ENCODE measurements at places on chromosomes 6 and 20.

- no peak for DNase-seq
Observed at GRCh38 chr20:8082025-8082424, 50.0 kb upstream of the PLCB1 start.

DNA sequence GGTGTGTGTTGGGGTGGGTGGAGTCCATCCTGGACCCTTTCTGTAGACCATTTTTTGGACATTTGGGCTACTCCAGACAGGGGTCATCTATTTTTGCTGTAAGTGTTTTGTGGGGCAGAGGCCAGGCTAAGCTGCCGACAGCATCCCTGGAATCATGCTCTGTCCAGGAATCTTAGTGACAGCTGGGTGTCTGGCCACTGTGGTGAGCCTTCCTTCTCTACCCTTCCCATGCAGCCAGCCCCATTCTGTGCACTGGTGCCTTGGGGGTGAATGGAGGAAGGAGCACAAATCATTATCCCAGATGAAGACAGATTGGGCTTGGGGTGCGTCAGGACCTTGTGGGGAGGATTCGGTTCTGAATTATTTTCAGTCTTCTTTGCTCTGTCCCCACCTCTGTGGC lies 20.2 kb downstream of the TOX2 start:
- no peak for DNase-seq

DNA sequence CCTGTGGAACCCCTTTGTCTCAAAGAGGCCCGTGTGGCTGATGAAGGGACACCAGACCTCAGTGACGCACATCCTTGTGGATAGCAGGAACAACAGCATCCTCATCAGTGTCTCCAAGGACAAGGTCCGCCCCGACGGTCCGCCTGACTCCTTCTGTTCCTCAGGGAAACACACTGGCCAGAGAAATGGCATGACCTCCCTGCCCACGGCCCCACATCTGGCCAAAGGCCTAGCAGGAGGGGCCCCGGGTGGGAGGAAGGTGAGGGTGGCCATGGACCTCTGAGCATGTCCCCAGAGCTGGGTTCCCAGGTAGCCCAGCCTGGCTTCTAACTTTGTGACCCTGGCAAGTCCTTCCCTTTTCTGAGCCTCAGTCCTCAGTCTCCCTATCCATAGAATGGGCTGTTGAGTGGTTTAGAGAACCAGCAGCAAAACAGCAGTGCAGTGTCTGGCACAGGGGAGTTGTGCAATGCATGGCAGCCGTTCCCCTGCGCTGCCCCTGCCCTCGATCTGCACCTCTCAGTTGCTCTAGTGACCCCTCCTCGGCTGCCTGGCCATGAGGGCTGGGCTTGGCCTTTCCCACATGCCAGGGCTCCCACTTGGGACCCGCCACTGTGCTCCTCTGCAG lies 48.3 kb downstream of the EFCAB8 start:
- DNase-seq, result no peak

- DNase-seq, result no peak
Observed at GRCh38 chr6:143333749-143334520, 116.6 kb downstream of the ADAT2 start.

DNA sequence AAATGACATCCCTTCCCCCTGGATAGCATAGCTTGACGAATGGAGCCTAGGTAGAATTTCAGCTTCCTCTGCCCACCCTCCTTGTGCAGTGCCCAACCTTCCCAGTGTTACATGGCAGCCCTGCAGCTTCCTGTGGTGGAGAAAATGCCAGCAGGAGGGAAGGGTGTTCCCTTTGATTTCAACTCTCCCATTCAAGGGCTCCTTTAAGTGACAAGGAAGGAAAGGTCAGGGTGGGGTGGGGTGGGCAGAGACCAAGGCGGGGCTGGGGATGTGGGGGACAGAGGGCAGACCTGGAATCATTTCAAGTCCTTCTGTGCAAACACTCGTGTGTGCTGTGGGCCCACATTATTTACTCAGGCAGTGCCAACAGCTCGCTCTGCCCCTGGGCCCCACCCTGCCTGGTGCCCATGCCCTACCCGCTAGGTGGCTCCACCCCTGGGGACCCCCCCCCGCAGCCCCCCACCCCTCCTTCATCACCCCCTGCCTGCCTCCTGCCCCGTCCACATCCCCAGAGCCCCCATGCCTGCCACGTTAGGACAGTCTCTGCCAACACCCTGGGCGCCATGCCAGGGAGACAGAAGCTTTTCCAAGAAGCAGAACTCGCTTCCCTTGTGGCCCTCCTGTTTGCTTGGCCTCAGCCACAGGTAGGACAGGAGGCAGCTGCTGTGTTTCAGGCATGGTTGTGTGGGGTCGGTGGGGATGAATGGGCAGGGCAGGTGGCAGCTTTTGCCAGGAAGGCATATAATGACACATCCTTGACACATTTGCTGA lies 9.4 kb downstream of the SPDEF start:
- no peak for DNase-seq

DNA sequence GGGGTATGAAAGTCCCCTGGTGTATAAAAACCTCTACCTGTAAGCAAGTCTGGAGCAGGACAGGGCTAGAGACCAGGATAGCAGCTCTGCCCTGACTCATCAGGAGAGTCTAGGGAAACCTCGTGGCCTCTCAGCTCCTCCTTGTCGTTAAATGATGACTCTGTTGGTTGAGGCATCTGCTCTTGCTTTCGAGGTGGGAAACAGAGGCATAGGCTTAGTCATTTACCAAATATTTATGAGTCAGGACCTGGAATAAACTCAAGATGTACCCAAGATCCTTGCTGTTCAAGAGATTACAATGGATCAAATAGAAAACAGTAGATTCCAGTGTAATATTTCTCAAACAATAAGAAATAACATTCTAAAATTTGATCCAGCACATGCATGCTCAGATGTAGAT lies 5.5 kb downstream of the MANBAL start:
- no peak for DNase-seq

GRCh38 chr20:1002682-1003561 lies 811 bp upstream of the RSPO4 start:
- no peak for DNase-seq

GRCh38 chr6:67897998-67898607 lies 737.0 kb upstream of the ADGRB3 start:
- DNase-seq, result no peak

GRCh38 chr20:53346335-53346648 lies 247.3 kb downstream of the ZNF217 start:
- no peak for DNase-seq

- no peak for DNase-seq
Observed at GRCh38 chr6:3610206-3610605, 141.3 kb downstream of the PXDC1 start.

DNA sequence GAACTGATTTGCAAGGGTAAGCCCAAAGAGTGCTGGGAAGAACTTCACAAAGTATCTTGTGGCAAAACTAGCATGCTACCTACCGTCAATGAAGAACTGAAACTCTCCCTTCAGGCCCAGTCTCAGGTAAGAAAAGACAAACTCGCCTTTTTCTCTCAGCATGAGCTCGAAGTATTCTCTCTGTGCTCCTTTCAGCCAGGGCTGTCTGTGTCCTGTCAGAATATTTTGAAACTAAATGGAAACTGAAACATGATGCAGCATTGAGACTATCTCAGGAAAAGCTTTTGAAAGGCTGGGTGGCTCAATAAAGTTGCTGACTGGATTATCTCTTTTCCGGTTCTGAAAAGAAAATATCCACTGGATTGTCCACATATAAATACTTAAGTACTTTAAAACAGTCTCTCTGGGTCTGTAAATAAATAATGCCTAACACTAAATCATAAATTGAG lies 696 bp downstream of the CALHM5 start:
- DNase-seq, result no peak

GRCh38 chr20:7159903-7160302 lies 392.4 kb downstream of the BMP2 start:
- no peak for DNase-seq

DNA sequence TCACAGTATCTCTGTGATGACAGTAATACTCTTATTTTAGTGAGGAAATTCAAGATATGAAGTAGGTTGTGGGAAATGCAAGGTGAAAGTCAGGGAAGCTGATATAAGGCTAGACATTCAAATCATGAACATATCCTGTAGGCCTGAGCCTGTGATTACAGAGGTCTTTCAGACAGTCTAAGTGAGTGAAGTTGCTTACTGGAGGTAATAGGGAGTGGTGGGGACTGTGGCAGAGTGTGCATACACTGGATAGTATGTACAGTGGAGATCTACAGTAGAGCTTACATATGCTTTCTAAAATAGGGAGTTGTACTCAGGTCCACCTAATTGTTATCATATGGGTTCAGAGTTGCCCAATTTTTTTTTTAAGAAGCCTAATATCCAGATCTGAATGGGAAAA lies 3.1 kb downstream of the DHX35 start:
- DNase-seq, result no peak

- no peak for DNase-seq
Observed at GRCh38 chr20:62751551-62752150, 43.0 kb downstream of the NTSR1 start.

DNA sequence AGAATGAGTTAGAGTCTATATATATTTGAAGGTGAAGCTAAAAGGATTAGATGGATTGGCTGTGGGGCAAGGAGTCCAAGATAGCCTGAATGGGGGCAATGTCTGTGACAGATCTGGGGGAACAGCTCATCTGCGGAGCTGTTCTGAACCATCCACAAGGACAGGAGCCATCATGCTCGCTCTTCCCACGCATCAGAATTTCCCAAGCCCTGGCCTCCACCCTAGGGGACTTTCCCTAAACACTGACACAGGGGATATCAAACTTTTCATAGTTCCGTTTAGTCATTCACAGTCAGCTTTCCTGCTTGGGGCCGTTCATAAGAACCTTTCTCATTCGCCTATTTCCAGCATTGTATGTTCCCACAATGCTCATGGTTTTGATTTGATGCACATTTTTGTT lies 37.6 kb upstream of the CCN6 start:
- DNase-seq, result no peak

DNA sequence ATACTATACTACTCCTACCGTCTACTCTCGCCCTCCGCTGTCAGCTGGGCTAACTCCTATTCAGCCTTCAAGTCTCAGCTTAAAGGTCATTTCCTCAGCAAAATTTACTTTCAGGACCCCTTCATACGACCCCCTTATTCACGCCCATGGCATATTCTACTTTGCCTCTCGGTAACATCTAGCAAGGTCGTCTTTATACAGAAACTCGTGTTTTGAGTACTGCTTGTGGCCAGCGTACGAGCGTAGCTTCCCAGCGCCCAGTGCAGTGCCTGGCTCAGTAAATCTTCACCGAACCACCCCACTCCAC lies 546 bp downstream of the CRNKL1 start:
- no peak for DNase-seq

DNA sequence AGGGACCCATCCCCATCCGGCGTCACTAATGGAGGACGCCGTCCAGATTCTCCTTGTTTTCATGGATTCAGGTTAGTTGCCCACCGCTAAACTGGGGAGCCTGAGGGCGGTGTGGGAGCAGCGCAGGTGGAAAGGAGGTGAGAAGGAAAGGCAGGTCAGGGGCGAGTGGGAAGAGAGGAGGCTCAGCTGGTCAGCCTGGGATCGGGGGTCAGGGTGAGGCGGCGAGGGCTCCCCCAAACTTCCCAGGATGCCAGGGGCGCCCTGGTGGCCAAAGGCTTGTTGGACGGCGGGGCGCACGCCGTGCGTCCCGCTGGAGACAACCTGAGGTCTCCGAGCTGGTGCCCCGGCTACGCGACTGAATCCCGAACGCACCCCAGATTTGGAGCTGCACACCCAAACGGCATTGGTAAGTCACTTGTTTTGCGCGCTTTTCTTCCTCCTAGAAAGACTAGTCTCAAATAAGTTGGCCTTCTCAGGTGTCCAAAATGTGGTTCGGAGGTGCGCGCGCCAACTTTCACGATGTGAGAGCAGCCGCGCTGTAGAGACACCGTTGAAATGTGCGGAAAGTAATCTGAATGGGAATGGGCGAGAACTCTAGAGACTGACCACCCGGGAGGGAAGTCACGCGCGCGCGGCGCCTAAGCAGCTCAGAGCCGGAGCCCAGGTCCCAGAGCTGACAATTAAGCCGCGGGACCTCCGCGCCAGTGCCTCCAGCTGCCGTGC lies 9.7 kb downstream of the GNAS-AS1 start:
- DNase-seq, result no peak

GRCh38 chr6:158972241-158973233 lies 27.5 kb downstream of the RSPH3 start:
- no peak for DNase-seq

DNA sequence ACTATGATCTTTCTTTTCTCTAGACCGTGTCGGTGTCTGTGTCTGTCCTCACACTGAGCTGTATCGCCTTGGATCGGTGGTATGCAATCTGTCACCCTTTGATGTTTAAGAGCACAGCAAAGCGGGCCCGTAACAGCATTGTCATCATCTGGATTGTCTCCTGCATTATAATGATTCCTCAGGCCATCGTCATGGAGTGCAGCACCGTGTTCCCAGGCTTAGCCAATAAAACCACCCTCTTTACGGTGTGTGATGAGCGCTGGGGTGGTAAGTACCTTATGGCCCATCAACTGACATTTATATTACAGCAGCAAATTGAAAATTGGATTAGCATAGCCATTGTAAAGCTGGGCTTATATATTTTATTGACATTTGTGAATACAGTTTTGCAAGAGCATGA lies 72.2 kb upstream of the GFRAL start:
- no peak for DNase-seq

GRCh38 chr6:163543321-163543720 lies 128.8 kb downstream of the QKI start:
- DNase-seq, result no peak

DNA sequence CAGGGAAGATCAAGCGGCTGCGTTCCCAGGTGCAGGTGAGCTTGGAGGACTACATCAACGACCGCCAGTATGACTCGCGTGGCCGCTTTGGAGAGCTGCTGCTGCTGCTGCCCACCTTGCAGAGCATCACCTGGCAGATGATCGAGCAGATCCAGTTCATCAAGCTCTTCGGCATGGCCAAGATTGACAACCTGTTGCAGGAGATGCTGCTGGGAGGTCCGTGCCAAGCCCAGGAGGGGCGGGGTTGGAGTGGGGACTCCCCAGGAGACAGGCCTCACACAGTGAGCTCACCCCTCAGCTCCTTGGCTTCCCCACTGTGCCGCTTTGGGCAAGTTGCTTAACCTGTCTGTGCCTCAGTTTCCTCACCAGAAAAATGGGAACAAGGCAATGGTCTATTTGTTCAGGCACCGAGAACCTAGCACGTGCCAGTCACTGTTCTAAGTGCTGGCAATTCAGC lies 51.6 kb upstream of the TTPAL start:
- no peak for DNase-seq

GRCh38 chr6:142478117-142478516 lies 176.3 kb downstream of the ADGRG6 start:
- no peak for DNase-seq

- no peak for DNase-seq
Observed at GRCh38 chr20:51409192-51409880, 133.2 kb downstream of the NFATC2 start.

DNA sequence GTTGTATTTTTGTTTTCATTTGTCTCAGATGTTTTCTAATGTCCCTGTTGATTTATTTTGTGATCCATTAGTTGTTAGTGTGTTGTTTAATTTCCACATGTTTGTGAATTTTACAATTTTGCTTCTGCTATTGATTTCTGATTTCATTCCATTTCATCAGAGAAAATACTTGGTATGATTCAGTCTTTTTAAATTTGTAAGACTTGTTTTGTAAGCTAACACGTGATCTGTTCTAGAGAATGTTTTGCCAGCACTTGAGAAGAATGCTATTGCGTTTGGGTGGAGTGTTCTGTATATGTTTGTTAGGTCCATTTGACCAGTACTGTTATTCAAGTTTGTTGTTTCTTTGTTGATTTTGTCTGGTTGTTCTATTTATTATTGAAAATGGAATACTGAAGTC lies 53.9 kb downstream of the KIZ start:
- no peak for DNase-seq
